Esophagus muscularis mucosa (tissue), 4 donors: ENCODE measurements at places on chromosomes 6 and 20.

DNA sequence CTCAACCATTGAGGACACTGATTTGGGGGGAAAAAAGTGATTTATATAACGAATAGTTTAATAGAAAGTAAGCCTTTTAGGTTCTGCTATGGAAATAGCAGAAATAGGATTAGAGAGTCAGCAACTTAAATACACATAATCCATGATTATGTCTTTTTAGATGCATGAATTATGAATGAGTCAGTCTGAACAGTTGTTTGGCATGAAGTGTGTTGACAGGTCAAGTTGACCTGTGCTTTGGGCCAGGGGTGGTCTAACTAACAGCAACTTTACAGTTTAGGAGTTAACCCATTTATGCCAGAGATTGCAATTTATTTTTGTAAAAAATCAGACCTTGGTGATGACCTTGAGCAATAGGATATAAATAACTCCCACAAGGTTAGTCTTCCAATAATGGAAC is 191.3 kb downstream of the MTFR2 start:
- DNase-seq = no peak

DNA sequence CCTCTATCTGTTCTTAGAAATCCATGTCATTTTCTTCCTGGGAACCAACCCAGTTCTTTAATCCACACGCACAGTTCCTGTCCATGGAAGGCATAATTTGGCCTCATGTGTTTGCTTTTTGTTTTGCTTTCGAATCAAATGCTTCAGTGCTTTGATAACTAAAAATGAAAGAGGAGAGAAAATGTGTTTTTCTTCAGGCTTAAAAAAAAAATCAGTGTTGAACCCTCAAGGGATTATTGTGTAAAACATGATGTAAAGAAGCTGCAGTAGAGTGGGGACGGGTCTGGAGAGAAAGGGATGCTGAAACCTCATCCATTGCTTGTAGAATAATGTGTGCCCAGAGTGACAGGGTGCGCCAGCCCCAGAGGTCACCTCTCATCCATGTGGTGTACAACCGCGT is 197.5 kb upstream of the JARID2 start:
- no peak for DNase-seq

DNA sequence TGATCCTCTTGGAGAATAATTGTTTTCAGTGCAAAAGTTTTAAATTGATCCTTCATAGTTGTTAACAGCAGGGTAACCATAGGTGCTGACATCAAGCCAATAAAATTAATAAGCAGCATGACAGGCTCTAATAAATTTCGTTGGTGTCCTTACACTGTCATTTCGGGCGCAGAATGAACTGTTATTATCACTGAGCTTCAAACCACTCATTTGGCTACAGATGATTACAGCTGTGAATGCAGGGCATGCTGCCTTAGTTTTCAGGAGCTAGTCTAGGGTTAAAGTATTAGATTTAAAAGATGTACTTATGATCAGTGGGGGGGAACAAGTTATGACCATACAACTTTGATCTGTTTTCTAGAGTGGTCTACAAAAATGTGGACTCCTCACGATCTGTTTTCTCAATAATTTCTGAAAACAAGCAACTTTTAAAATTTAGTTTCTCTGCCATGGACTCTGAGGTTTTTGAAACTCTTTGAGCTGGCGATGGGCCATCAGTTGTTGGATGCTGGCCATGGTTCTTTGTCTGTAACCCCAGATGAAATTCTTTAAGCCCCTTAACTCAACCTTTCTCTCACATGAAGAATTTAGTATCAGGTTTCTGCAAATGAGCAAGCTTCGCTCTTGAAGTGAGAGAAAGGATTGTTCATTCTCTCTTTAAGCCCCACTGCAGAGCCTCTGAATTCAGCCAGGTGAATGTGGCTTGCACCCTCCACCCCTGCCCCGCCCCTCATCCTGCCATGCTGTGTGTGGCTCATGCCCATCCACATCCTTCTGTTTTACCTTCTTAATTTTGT is 99.1 kb upstream of the MTHFD1L start:
- DNase-seq = no peak

- DNase-seq = no peak
Observed at GRCh38 chr20:15498926-15499325, 1074.3 kb downstream of the KIF16B start.

DNA sequence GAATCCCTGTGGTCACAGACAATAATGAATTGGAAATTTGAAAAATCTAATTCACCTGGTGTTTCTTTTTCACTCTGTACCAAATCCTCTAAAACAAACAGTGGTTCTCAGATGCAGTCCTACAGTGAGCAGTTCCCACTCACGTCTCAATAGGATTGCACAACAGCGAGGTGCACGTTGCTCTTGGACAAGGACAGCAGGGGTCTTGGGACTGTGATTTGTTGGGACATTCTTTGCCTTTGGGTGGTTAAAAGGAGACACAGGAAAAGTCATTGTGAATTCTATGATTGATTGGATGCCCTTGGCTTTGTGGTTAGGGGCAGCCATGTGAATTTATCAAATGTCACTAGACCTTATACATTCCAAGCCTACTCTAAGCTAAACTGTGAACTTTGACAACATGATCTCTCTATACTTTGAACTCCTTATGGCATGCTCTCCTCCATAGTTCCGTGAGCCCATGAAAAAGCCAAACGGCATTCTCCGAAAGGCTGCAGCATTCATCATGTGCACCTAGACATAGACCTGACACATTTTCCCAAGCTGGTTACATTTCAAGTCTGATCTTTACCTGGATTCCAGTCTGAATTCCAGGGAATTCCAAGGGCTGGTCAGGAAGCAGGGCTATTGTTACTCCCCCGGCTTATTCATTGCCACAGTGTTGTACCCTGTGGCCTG is 647 bp downstream of the UNC93A start:
- DNase-seq = no peak

DNA sequence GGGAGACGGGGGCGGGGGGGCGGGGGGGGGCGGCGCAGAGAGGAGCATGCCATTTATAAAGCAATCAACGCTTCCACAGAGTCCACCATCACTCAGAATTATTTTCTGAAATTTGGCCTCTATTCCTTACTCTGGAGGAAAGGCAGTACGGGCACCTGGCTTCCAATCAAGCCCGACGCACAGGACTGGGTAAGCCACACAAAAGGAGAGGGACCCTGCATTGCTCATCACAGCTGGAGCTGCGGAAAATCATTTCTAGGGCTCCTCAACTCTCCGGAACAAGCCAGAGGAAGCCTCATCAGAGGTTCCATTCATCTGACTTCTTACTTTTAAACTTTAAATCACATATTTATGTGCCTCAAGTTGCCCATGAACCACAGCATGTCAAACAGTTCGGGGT is 55.9 kb downstream of the TTI1 start:
- DNase-seq = no peak

DNA sequence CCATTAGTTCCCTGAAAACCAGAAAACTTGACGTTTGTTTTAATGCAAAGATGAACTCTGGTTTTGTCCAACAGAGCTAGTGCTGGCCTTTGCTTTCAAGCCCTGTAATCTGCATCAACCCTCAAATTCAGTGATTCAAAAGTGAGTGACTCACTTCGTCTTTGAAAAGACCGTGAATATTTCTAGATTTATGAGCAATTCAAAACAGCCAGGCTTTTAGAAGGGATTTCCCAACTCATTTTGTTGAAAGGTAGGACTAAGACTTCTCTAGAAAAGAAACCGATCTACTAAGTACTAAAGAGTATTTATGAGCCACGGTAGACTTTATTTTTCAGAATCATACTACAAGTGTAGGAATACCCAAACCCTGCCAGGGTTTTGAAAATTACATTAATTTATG is 121.5 kb downstream of the UST start:
- no peak for DNase-seq

- no peak for DNase-seq
Observed at GRCh38 chr20:31968291-31969126, 558 bp downstream of the XKR7 start.

DNA sequence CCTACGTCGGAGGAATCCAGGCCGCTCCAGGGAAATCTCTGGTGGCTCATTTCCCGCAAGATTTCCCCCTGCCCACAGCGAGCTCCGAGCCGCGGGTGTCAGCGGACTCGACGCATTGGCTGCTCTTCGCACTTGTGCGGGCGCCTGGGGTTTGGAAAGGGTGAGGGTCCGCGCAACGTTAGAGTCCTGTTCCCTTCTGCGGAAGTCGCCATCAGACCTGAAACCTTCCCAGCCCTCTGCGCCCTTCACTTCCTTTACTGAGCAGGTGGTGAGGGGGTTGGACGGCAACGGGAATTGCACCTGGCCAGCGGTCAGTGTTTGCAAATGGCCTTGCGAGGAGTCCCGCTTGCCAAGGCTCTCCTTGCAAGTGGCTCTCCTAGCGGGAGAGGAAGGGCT is 8.4 kb downstream of the PAX1 start:
- DNase-seq = no peak

DNA sequence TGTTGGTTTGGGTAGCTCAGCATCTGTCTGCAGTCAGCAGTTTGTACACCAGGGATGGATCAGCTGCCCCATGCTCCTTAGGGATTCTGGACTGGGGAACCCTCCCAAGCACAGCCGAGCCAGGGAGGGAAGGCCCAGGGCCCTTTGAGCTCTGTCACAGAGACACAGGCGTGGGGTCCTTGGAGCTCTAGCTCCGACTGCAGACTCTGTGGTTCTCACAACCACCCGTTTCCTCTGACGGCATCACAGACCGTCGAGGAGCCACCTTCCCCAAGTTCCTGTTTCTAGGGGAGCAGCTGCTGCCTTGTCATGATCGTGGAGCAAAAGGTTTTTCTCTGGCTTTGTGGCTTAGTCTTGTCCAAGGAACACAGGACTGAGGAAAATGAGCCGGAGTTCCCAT is at the start of gene SLA2:
Gene SLA2 (minus strand): TSS at position 199 of the 400 bp plus-strand sequence. CDS start 4,861 bp downstream, outside the sequence.
- DNase-seq = no peak

DNA sequence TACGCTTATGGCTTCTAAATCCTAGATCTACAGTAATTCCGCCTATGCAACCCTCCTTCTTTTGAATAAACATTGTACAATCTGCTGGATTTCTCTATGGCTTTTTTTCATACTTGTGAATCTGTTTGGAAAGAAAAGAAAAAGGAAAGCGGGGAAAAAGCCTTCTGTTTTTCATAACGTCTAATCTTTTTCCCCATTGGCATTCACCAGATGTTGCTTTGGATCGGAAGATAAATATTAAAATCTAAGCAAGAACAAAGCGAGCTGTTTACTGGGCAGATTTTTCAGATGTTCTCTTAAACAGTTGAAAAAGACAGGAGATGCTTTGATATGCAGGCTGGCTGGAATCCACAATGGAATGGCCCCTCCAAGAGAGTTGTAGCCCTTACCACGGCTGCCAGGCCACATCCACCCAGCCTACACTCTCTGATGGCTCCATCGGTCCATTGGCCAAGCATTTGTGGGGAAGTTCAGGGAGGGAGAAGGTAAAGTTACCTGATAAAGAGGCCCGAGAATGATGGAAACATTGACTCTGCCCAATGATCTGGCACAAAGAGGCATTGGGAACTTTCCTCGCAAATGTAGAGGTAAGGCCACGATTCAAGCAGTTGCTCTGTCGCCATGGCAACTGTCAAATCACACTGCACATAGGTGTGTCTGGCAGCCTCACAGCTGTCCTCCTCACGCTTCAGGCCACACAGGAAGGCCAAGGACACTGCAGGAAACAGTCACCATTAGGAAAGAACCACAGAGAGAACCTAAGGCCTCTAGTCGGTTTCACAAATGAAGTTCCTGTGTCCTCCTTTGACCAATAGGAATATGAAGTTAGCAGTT is 70.3 kb downstream of the PKHD1 start:
- no peak for DNase-seq

DNA sequence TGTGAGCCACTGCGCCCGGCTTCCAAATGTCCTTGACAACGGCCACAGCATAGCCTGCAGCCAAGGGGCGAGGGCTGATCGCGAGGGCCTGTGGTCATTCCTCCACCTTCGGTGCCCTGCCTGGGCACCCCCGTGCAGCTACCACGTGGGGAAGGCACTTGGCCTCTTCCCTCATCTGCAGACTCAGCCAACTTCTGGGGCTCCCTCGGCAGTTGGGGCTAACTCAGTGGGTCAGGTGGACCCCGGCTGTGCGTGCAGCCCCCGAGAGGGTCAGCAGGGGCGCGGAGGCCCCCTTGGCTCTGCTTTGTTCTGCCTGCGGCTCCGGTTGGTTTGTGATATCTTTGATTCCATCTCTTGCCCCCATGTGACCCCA is 52.9 kb upstream of the BHLHE23 start:
- no peak for DNase-seq

DNA sequence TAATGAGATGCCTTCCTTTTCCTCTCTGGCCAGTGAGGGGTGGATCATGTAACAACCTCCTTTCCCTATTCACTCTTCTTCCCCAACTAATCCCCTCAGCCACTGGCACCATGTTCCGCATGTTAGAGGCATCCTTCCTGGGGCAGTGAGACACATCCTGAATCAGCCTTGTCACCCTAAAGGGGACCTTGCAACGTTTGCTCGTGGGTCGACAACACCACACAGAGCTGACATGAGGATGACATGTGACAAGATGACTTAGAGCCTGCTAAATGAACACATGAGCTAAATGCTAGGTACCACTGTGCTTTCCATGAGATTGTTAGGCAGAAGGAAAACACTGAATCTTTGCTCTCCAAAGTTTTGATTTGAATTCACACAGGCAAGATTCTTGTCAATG is 129.2 kb downstream of the ATXN1 start:
- peak; percentile 12 for DNase-seq

- no peak for DNase-seq
Observed at GRCh38 chr6:5034328-5034727, 30.5 kb upstream of the RPP40 start.

DNA sequence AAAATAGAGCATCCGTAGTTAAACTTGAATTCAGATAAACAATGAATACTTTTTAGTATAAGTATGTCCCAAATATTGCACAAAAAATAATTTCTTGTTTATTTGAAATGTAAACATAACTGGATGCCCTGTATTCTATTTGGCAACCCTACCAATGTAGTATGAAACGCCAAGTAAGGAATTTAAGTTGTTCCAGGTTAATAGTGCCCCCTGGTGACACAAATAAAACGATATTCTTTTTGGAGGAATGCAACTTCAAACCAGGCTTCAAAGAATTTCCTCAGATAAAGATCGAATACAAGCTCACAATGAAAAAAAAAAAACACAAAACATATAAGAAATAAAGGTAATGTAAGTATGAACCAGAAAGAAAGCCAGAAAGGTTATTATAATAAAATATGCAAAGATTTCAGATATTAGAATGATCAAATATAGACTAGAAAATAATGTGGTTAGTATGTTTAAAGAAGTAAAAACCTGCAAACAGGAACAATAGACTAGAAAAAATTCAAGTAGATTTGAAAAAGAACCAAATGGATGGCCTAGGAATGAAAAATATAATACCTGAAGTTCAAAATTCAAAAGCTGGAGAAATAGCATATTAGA is 18.4 kb upstream of the AKAP7 start:
- DNase-seq = no peak

DNA sequence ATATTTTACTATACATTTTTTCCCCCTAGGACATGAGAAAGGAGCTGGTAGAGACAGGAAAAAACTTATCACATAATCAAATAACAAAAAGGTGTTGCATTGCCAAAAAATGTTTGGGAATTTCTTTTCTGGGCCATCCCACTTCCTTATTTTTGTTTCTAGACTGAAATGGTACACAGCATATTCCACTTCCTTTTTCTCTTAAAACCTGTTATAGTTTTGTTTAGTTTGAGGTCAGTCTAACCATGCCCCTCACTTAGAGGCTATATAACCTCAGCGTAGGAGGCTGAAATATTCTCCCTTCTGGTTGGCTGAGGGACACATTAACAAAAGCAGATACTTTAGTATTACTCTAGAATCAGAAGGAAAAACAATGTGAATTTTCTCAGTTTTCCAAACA is 323.9 kb downstream of the GJA1 start:
- DNase-seq = no peak
